Right lobe of liver (tissue), 6 donors: ENCODE measurements at places on chromosomes 1 and 21. TPM values are rescaled to one million over a fixed set of nuclear protein-coding genes. Genes with fewer than 3 reads are reported as not detected.

TFF3 gene
- total RNA-seq: 3.3 TPM

KCNJ6 gene
- not detected for total RNA-seq

CRP gene
- 8,060 TPM for total RNA-seq

NUAK2 gene
- total RNA-seq: 5.1 TPM

KMO gene
- 25.4 TPM for total RNA-seq

CHIA gene
- total RNA-seq: not detected

FAM78B gene
- 1.1 TPM for total RNA-seq

FCGR3A gene
- 22.8 TPM for total RNA-seq

APOBEC4 gene
- total RNA-seq: not detected

SPRR1A gene
- not detected for total RNA-seq

TMEM201 gene
- 2.4 TPM for total RNA-seq

THEMIS2 gene
- 14.3 TPM for total RNA-seq

OPRD1 gene
- not detected for total RNA-seq

TAS1R1 gene
- not detected for total RNA-seq

RAP1GAP gene
- 10.5 TPM for total RNA-seq

RNF223 gene
- total RNA-seq: not detected

SPSB1 gene
- total RNA-seq: 7.7 TPM

OR2L13 gene
- not detected for total RNA-seq

TMOD4 gene
- not detected for total RNA-seq

TMEM51 gene
- total RNA-seq: 5.4 TPM

CRYAA gene
- 0.80 TPM for total RNA-seq

DYNLT4 gene
- not detected for total RNA-seq

RNF220 gene
- total RNA-seq: 57.9 TPM

IER5 gene
- 2.0 TPM for total RNA-seq

SAMD11 gene
- 2.1 TPM for total RNA-seq

S100A10 gene
- total RNA-seq: 65.5 TPM

NPL gene
- 28.1 TPM for total RNA-seq

TMPRSS2 gene
- total RNA-seq: 20.9 TPM

TRIM67 gene
- total RNA-seq: not detected

TNNT2 gene
- total RNA-seq: not detected

PPIAL4G gene
- total RNA-seq: not detected

CYP4A11 gene
- total RNA-seq: 507 TPM

GPR3 gene
- 0.19 TPM for total RNA-seq

SPATA45 gene
- total RNA-seq: not detected

C4BPA gene
- total RNA-seq: 866 TPM

ANKRD45 gene
- total RNA-seq: not detected

TMPRSS3 gene
- 0.22 TPM for total RNA-seq

PAPPA2 gene
- 0.53 TPM for total RNA-seq

FAM72A gene
- total RNA-seq: 0.95 TPM

RGSL1 gene
- total RNA-seq: not detected

B3GALT5 gene
- 0.11 TPM for total RNA-seq

PRR9 gene
- not detected for total RNA-seq

CHAF1B gene
- total RNA-seq: 2.1 TPM

KLHL17 gene
- 2.2 TPM for total RNA-seq

MYOG gene
- total RNA-seq: not detected

MAP10 gene
- 2.4 TPM for total RNA-seq

PALMD gene
- 19.4 TPM for total RNA-seq

NES gene
- total RNA-seq: 4.5 TPM

TEDDM1 gene
- total RNA-seq: not detected

IGSF3 gene
- 0.51 TPM for total RNA-seq
